ENCODE measurements at places on chromosomes 12 and 14.

- no peak for DNase-seq
Measured at GRCh38 chr14:93060841-93061240, 54.9 kb downstream of the ITPK1 start.

DNA sequence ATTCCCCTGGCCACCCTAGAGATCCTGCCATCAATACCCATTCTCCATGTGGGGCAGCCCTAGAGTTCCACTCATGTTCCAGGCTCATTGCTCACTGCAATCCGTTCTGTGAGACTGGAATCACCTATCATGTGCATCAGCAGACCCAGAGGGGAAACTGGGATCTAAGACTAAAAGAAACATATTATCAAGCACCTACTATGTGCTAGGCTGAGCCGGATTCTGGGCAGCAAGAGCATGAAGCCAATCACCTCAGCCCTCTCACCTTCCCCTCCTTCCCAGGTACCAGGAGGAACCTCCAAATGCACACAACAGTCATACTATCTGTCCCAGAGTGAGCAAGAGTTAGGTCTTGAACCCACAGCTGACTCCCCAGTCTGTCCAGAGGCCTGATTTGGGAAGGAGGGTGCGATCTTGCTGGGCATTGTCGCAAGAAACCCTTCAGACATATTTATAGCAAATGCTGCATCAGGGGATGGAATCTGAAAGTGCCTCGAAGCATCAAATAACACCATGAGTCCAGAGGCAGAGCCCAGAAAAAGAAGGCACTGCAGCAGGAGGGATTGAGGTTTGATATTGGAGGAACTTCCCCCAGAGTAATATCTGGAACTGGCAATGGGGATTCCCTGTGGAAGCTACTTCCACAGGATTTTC is 6.7 kb upstream of the CACNB3 start:
- DNase-seq = no peak

DNA sequence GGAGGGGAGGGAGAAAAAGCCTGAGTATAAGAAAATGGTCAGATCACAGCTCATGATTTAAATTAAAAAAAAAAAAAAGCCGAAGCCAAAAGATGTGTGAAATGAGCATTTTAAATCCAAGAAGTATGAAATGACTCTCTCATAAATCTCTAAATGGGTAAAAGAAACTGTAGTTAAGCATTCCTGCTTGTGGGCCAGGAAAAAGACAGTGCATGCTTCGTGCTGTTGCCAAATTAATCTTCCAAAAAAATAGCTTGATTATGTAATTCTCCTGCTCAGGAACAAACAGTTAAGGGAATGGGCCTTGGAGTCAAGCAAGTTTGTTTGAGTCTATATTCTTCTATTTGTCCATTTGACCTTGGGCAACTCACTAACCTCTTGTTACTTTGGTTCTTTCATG is 325.4 kb upstream of the SEL1L start:
- DNase-seq = no peak

GRCh38 chr14:90472632-90473031 is 75.8 kb downstream of the CALM1 start:
- no peak for DNase-seq

DNA sequence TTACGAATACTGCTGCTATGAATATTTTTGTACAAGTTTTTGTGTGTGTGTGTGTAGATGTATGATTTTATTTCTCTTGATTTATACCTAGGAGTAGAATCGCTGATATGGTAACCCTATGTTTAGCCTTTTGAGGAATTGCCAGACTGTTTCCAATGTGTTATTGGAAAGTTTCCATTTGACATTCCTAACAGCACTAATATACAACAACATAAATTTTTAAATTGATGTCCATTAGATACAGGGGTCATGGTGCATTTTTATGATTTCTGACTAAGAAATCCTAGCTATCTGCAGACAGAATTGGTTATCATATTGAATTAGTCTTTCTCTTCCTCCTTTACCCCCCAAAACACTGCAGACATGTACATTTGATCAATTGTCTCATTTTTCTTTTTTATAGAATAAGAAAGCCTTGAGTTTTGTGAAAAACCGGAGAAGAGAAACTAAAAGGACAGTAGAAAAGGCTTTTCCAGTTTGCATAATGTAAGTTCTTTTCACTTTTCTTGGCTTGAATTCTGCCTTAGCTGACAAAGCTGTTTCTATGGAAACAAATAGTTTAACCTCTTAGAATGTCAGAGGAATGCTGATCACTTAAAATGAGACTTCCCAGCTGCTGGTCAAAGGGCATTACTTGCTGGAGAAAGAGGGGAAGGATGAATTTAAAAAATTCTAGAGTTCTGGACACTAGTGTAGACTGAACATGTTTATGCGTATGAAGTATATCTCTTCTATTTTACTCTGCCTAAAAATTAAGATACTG is 28.2 kb downstream of the PALS1 start:
- no peak for DNase-seq
